ENCODE measurements at places on chromosomes 16 and 17.
A peak's percentile ranks its signal among the peaks of the same experiment; 100 is the strongest.

- peak; percentile 46 for DNase-seq
Observed at GRCh38 chr16:74601126-74601871, 5.6 kb downstream of the GLG1 start.

- no peak for DNase-seq
Observed at GRCh38 chr16:50743581-50744225, 1.8 kb downstream of the CYLD start.

DNA sequence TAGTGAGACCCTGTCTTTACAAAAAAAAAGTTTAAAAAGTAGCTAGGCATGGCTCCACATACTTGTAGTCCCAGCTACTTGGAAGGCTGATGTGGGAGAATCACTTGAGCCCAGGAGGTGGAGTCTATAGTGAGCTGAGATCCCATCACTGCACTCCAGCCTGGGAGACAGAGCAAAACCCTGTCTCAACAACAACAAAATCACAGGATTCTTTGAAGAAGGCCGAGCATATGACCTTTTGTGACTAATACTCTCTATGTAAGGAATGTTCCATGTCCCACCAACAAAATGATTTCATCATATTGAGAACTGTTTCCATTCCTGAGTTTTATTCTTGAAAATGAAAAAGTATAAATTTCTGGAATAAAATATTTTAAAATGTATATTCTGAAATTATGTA lies 58.9 kb upstream of the EFCAB3 start:
- no peak for DNase-seq

- DNase-seq = no peak
Observed at GRCh38 chr17:77481476-77482374, 341.0 kb downstream of the SEC14L1 start.

GRCh38 chr17:60586288-60586974 lies 13.6 kb upstream of the PPM1D start:
- no peak for DNase-seq

- DNase-seq = no peak
Observed at GRCh38 chr17:40173778-40174135, 3.5 kb upstream of the RAPGEFL1 start.

DNA sequence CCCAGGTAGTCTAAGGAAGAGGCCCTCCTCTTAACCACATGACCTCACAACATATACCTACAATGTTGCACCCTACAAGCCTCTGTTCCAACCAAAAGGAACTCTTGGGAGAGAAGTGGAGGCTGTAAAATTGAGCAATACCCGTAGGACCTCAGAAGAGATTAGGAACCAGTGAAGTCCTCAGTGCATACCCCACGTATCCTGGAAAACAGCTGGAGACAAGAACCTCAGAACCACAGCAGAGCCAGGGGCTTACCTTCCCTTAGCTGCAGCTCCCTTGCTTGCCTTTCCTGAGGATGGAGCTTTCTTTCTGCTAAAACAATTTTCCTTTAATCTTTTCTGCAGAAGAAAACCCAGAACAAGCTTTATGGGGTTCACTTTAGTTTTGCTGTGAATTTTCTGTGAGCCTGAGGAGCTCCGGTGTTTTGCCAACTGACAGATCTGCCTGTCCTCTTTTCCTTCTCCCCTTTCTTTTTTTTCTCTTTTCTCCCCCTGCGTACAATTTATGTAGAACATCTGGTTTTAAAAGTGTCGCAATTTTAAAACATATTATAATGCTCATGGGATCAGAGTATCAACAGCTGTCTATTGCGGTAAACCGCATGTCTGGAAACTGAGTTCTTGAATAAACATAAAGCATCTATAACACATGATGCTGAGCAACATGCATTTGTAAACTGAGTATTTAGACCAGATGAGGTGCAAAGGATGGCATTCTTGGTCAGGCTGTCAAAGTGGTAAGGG lies 226.4 kb upstream of the MAF start:
- no peak for DNase-seq

GRCh38 chr16:30949650-30950515 lies 1.0 kb downstream of the ORAI3 start:
- DNase-seq = peak; percentile 41

GRCh38 chr17:27977751-27978688 lies 64.5 kb upstream of the NLK start:
- DNase-seq = no peak

- DNase-seq = no peak
Observed at GRCh38 chr17:79811011-79811867, 14.4 kb upstream of the CBX8 start.

DNA sequence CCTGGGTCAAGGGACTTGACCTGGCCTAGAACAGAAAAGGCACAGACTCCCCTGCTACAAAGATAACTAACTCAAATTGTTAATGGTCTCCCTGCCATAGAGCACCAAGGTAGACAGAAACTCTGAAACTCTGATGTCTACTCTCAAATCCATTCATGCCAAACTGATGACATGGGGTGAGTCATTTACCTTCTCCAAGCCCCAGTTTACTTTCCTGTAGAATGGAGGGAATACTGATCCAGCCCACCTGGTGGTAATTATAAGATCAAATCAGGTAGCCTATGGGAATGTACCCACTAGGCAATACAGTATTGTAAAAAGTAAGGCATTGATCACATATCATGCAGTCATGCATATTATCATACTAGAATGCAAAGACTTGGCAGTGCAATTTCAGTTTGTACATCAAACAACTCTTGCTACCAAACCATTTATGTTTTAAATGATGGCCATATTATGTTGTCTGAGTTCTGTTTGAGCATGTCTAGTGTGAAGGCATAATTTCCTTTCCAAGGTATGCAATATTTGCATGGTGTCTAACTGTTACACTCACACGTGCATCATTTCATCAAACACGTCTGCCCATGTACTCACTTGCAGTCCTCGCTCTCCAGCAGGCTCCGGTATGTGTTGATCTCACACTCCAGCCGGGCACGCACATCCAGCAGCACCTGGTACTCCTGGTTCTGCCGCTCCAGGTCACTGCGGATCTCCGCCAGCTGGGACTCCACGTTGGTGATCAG lies 3.0 kb downstream of the KRT31 start:
- no peak for DNase-seq

All from stimulated activated CD4-positive, alpha-beta T cell treated with anti-CD3 and anti-CD28 coated beads, Interleukin-2, amount 100 ng/mL, for 24 hours (primary cell).